ENCODE measurements at places on chromosomes 12 and 14.
A peak's percentile ranks its signal among the peaks of the same experiment; 100 is the strongest.

- no peak for DNase-seq
These were observed 62.6 kb downstream of the ANO6 start for GRCh38 chr12:45278447-45278846.

DNA sequence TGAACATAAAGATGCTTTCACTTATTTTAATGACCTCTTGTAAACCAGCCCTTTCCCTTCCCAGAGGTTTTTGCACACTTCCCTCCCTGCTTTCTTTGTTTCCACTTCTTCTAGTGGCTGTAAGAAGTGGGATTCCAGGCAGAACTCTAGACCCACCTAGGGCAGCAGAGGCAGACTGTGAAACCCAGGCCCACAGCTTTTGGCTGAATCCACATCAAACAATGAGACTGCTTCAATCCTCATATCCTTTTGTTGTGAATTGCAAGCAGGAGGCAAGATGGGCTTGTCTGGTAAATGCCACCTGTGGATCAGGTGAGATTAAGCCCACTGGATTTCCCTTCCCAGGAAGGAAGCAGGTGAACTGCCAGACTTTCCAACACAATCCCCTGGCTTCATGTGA, 12.8 kb downstream of the CCDC177 start:
- no peak for DNase-seq

GRCh38 chr12:121776190-121777098, 17.0 kb downstream of the RHOF start:
- DNase-seq = peak; percentile 88

GRCh38 chr12:49109641-49110463, 795 bp downstream of the LMBR1L start:
- DNase-seq = no peak

DNA sequence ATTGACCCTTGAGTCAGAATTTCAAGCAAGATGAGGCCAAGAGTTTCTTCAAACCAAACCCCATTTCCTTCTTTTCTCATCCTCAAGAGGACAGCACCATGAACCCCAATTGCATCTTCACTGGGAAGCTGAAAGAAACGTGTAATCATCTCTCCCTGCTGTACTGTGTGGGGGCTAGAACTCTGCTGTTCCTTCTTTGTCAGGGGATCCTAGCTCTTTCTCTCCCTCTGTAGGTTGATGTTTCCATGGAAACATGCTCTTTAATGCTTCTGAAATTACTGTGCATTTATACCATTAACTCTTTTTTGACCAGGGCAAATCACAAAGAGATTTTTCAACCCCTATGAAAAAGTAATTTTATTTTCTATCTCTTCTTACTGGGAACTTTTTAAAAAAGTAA, 295.1 kb downstream of the GRIN2B start:
- no peak for DNase-seq

GRCh38 chr12:25755136-25755970, 202.3 kb upstream of the LMNTD1 start:
- DNase-seq = no peak

DNA sequence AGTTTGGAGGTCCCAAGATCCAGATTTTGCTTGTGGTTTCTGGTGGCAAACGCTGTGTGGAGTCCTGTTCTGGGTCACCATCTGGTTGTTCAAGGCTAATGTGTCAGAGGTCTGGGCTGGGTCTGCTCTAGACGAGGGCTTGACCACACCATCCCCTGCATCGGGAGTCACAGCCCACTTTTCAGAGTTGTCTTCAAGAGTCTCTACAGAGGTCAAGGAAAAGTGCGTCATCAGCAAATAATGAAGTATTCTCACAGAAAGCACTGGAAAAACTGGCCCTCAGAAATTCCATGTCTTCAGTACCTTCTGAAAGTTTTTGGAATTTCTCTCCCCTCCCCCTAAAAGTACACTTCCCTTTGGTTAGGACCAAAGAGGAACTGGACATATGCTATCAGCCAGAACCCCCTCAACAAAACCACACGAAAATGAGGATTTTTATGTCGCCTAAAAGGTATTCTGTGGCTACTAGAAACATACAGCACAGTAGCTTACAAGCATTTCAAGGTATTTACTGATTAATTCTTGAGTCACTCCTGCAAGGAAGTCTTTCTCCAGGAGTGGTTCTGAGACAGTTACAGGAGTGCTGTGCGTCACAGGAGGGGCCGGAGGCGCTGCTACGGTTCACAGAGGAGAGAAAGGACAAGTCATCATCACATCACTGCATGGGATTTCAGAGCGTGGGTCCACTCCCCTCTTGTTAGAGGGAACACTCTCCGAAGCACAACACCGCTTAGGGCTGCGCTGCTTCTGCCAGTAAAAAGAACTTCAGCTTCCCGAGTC, 35.4 kb downstream of the RAD52 start:
- no peak for DNase-seq

DNA sequence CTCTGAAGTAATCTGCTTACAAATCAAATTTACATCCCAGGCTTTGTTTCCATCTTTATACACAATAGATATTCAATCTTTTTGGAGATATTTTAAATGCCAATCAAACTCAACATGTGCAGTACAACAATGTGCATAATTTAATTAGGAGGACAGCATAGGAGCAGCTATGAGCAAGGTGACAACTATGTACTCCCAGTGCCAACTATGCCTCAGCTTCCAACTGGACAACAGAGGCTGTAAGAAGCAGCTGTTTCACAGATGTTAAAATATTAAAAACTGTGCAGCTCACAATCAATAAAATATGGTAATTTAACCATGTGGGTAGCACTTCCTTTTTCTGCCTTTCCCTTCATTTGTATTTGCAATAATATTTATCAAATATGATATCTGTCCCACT, 99.9 kb downstream of the ST8SIA1 start:
- DNase-seq = no peak

All from activated CD4-positive, alpha-beta T cell treated with anti-CD3 and anti-CD28 coated beads, Interleukin-2, amount 50 U/mL, for 24 hours (primary cell).